ENCODE measurements at places on chromosomes 13 and 19.

GRCh38 chr13:45341799-45342500 lies 967 bp upstream of the TPT1 start:
- no peak for DNase-seq

GRCh38 chr13:30664689-30665275 lies 47.1 kb downstream of the USPL1 start:
- DNase-seq: no peak

DNA sequence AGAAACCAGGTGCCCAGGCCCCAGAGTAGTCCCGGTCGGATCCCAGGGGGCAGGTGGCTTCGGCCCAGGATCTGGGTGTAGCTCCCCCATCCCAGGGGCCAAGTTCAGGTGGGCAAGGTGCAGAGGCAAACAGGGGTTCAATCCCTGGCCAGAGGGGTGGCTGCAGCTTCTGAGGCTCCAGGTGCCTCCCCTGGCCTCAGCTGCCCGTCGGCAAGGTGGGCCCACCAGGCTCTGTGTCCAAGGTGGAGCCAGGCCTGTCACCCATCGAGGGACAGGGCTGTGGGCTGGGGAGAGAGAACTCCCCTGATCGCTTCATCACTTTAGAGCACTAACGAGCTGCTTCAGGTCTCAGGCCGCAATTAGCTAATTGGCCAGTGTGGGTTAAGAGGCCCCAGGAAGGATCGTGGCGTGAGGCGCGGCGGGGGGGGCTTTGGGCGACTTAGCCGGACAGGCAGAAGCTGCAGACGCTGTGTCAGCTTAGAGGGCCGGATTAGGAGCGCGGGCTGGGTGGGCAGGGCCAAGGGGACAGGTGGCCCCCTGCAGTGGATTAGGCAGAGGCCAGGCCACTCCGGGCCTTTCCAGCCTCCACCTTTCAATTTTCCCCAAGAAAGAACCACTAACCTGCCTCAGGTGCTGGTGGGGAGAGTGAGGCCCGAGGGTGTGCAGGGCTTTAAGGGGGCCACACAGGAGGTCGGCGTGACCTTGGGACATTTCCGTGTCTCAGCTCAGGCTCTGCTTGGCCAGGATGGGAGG lies 2.8 kb upstream of the RAX2 start:
- DNase-seq: no peak

- no peak for DNase-seq
These were observed 46.3 kb downstream of the DACH1 start for GRCh38 chr13:71820699-71821098.

GRCh38 chr13:110965038-110965754 lies 50.3 kb upstream of the ANKRD10 start:
- DNase-seq: no peak

DNA sequence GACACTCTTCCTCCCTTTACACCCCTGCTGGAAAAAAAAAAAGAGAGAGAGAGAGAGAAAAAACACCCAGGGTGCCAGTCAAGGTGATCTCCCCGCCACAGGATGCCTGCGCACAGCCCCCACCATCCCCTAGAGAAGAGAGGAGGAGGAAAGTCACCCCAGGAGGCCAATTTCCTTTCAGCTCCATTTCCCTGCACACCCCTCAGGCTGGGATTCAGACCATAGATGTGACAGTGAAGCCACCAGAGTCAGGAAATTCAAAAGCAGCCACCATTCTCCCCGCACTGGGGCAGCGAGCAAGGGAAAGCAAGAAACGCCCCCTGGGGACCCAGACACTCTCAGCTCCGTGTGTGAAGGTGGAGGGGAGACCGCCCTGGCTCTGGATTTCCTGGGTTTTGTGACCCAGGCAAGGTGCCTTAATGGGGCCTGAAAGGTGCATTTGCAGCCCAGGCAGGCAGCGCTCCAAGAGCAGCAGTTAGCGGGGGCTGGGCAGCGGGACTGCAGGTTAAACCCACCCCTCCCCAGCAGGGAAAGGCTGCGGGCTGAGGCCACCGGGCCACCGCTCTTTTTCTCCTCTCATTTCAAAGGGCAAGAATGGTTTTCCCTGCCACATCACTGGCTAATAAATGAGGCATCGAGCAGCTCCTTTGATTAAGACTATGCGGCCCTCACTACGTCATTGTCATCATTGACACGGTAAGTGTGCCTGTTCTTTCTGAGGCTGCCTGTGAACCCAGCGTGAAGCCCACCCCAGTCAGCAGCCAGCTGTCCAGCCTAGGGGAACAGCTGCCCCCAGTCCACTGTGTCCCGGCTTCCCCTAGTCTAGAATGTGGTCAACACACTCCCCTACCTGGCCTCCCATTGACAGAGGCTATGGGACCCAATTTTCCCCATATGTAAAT lies 83.8 kb upstream of the TM9SF2 start:
- DNase-seq: no peak

GRCh38 chr13:113616991-113617749 lies 32.6 kb downstream of the TFDP1 start:
- no peak for DNase-seq

DNA sequence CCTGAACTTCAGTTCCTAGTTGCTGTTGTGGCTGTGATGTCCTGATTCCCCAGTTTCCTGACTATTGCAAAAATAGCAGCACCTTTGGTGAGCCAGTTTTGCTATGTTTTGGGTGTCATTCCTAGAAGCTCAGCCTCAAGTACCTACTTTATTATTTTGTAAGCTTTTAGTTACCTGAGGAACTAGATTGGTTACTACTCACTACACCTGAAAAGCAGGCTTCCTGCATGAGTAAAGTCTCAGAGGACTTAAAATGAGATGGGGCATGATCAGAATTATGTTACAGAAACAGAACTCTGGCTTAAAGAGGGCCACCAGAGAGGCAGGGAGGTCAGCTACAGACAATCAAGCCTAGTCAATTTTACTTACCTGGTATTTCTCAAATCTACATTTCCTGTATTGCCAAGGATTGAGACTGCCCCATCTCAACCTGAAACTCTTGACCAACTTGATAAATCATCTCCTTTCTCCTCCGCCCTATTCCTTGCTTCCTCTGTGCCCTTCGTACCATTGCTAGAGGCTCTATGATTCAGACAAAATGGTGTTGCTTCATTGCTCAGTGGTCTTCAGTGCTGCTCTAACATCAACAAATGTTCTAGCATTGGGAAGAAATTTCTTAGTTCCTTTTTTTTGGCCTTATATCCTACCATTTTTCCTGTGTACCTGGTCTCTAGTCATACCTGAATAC lies 58.9 kb downstream of the RAP2A start:
- DNase-seq: no peak

- no peak for DNase-seq
These were observed 11.2 kb upstream of the COMP start for GRCh38 chr19:18802354-18802753.

GRCh38 chr13:112774448-112774792 lies 84.6 kb downstream of the ATP11A start:
- no peak for DNase-seq

DNA sequence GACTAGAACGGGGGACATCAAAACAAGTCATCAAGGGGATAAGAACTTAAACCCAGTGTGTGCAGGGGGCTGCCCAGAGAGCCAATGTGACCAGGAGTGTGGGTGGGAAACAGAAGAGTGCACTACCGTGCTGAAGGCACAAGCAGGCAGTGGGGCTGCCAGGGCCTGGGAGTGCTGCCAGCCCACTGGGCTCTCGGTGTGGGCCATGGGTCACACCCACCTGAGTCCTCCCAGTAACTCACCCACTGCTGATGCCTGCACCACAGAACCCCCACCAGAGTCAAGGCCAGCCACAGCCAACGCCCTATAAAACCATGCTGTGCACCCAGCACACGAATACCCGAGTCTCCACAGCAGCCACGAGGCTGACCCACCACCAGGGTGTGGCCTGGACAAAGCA lies 8.5 kb downstream of the MED26 start:
- no peak for DNase-seq

- no peak for DNase-seq
These were observed 62.6 kb downstream of the IER2 start for GRCh38 chr19:13212759-13213330.

GRCh38 chr19:8196271-8196927 lies 12.8 kb upstream of the CERS4 start:
- DNase-seq: no peak

GRCh38 chr13:112859128-112859816 lies 109.7 kb upstream of the MCF2L start:
- DNase-seq: no peak

DNA sequence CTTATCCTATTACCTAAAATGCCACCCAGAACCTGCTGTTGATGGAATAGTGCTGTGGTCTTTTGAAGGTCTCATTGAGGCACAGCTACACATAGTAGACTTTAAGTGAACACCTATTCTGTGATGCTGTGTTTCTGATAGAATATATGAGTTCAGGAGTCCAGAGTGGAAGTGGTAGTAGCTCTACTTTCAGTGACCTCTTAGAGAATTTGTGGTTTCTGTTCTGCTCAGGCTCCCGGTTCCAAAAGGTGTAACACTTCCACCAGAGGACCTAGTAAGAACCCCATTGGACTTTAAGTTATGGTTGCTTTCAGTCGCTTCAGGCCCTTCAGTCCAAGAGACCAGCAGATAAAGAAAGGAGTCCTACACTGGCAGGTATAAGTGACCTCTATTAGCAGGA lies 11.4 kb upstream of the MYCBP2 start:
- DNase-seq: no peak

DNA sequence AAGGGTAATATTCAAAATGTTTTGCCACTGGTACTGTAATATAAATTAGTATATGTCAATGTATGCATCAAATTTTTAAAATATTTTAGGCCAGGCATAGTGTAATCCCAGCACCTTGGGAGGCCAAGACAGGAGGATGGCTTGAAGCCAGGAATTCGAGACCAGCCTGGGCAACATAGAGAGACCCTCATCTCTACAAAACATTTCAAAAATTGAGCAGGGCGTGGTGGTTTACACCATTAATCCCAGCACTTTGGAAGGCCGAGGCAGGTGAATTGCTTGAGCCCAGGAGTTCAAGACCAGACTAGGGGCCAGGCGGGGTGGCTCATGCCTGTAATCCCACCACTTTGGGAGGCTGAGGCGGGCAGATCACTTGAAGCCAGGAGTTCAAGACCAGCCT lies 14.1 kb upstream of the STRN4 start:
- DNase-seq: no peak

GRCh38 chr13:28136916-28137315 lies 1.4 kb upstream of the PAN3 start:
- no peak for DNase-seq

GRCh38 chr19:6475321-6476108 lies 6.1 kb downstream of the DENND1C start:
- no peak for DNase-seq

DNA sequence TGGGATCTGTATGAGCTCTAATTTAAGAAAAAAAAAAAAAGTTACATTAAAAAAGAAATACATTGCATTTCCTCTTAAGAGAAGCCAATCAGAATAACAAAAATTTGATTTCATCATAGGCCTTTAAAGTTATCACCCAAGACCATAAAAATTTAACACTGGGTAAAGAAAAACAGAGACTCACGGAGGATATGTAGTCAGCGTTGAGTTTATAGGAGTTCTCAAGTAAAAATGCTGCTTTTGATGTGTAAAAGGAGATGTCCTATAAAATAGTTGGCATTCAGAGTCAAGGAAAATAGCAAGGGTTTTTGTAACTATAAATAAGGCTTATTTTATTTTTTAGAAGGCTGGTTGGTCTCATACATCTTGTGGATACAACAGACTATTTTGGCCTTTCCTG lies 191.1 kb downstream of the EFNB2 start:
- DNase-seq: no peak

GRCh38 chr13:40315416-40316064 lies 350.9 kb downstream of the FOXO1 start:
- DNase-seq: no peak

- DNase-seq: no peak
These were observed 173.9 kb upstream of the SERP2 start for GRCh38 chr13:44199627-44200207.

DNA sequence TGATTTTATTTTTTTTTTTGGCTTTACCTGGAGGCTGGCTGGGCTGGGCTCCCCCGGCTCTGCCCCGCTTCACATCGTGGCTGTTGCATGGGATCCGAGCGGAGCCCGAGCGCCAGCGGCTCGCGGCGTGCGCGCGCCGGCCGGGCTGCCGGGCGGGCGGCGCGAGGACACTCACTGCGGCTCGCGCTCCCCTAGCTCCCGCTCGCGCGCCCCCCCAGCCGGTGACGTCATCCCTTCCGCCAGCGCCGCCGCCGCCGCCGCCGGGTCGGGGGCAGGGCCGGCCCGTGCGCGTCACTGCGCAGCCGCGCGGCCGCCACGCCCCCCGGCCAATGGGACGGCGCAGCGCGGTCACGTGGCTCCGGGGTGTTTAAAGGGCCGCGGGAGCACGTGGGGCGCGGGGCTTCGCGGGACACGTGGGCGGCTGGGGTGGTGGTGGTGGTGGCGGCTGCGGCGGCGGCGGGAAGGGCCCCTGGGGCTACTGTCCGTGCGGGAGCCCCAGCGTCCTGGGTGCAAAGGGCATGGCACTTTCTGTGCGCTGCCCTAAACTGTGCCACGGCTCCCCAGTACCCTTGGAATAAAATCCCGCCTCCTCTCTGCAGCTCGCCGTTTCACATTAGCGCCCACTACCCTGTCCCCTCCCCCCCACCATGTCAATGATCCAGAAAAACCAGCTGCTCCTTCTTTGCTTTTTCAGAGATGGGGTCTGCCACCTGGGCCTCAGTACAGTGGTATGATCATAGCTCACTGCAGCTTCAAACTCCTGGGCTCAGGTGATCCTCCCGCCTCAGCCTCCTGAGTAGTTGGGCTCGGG lies at the start of gene PTPRS:
TSS of gene PTPRS (minus strand) at position 176 of the 811 bp plus-strand sequence. CDS start 54,672 bp downstream, outside the sequence.
- DNase-seq: no peak

DNA sequence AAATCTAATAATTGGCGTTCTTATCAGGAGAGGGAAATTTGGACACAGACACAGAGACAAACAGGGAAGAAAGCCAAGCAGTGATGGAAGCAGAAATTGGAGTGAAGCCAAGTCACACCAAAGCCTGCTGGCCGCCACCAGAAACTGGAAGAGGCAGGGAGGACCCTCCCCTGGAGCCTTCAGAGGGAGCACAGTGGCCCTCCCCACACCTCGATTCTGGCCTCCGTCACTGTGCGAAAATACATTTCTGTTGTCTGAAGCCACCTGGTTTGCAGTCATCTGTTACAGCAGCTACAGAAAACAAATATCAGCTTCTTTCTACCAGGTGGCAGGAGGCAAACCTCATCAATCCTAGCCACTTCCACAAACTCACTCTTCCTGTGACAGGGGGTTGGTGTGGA lies 8.3 kb upstream of the TLE6 start:
- DNase-seq: no peak

Measured in cortex of kidney (tissue), 1 donor.